Stimulated activated CD4-positive, alpha-beta T cell treated with anti-CD3 and anti-CD28 coated beads, Interleukin-12 subunit alpha, Interleukin-12 subunit beta, amount 100 ng/mL, for 24 hours (primary cell): ENCODE measurements at places on chromosomes 1 and 21.

DNA sequence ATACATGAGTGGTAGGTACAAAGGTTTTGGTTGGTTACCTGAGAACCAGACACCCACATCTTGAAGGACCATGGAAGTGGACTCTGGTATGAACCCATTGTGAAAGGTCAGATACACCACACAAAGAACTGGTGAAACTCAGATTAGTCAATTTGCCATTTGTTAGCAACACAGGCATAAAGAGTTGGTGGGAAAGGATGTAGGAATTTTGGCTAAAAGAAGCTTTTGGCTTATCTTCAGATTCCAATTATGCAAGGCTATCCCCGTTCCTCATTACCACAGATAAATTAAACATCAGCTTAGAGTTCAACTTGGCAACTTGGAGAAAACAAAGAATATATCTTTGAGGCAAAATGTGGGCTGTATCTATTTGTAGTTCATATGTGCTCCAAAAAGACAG is 87.0 kb upstream of the IRF2BP2 start:
- DNase-seq, result no peak

GRCh38 chr1:35180776-35181374 is 12.1 kb downstream of the SFPQ start:
- DNase-seq, result no peak

- DNase-seq, result no peak
These were observed 10.3 kb upstream of the PRELP start for GRCh38 chr1:203465146-203465798.

GRCh38 chr1:213998785-213999184 is 11.0 kb downstream of the PROX1 start:
- DNase-seq, result no peak

DNA sequence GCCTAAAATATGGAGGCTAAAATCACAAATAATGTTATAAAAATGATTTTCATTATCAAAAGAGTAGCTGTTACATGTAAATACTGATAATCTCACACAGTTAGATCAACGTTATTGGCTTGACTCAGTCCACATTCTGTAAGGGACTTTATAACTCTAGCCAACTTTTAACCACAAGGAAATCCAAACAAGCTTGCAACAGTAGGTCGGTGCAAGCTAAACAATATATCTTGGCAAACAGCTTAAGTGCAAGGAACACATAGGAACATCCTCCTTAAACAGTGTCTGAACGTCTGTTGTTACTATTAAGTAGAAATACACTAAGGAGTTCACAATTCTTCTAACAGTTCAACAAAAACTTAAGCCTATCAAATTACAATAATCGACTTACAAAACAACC is 126.7 kb downstream of the EIF4G3 start:
- no peak for DNase-seq

DNA sequence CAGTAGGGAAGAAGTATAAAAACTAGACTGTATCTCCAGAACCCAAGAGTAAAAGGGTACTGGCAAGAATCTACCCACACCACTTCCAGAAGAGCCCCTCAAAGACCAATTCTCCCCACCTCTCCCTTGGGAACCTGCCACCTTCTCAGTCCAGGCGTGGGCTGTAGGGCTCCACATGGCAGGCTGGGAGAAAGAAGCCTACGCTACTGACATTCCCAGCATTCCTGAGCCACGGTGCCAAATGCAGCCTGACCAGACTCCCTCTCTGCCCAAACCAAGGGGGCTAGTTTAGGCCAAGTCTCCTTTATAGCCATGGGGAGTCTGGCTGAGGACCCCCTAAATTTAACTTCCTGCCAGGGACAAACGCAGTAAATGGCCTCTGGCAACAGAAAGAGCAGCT is 2.0 kb downstream of the UBE2Q1 start:
- DNase-seq, result no peak

- no peak for DNase-seq
These were observed 112.5 kb downstream of the RERE start for GRCh38 chr1:8704866-8705506.

DNA sequence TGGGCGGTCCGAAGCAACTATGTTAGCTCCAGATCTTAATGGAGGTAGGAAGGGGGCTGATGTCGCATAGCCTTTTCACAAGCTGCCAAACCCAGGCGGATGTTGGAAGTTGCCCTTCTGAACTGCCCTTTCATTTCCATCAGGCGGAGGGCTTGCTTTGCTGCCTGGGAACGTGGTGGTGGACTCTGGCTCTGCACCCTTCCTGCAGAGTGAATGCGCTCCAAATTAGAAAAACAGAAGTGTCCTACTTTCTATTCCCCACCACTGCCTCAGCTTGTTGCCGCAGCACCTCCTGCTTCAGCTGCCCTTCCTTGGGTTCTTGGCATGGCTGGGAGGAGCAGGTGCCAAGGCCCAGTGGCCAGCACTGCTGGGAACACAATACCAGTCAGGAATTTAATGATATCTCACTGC is 60.6 kb downstream of the AK4 start:
- no peak for DNase-seq

DNA sequence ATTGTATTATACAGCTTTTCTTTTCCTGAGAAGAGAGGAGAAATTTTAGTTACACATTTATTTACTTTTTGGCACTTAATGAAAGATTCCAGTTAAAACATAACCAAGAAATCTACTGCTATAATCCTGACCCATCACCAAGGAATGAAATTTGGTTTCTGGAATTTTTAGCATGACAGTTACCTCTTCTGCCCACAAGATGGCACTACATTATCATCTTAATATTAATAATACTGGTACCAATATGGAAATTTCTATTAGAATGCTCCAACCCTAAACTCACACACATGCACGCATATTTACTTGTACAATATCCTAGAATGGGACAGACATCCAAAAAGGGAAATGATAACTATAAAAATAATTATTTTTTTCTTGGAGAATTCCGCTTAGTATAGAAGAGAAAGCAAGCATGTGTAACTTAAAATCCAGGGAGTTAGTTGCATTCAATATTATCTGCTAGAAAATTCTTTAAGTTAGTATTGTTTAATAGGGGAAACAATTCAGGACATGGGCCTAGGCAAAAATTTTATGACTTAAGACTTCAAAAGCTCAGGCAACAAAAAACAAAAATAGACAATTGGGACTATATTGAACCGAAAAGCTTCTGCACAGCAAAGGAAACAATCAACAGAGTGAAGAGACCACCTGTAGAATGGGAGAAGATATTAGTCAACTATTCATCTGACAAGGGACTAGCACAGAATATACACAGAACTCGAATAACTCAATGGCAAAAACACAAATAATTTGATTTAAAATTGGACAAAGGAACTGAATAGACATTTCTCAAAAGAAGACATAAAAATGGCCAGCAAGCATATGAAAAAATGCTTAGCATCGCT is 37.4 kb downstream of the MAP3K21 start:
- no peak for DNase-seq

DNA sequence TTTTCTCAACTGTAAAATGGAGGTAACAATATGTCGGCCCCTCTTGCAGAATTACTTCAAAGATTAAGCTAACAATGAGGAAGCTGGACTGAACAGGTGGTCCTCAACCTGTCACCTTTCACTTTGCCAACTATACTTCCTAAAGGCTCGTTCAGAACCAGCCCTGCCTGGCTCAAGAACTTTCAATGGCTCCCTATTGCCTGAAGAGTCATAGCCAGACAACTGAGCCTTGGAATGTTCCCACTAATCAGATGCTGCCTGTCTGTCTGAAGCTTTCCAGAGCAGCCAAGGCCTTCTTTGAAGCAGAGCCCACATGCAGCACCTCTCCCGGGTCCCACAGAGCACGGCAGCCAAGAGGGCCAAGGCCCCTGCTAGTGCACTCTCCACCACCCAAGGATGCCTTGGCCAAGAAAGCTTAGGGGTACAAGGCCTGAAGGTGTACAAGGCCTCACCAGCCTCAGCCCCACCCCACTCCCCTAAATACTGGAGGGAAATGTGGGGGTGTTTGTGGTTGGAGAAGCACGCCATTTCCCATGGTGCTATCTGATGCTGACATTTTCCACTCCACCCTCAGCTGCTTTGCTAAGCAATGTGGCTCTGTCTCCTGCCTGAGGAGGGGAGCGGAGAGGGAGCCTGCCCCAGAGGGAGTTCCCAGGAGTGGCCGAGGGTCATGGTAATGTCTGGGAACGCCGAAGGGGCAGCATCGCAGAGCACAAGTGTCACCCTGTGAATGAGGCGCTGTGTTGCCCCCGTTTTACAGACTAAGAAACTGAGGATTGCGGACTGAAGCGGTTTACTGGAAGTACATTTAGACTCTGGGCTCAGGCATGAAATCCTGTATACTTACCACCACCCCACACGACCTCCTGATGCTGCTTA is 8.2 kb upstream of the LAPTM5 start:
- no peak for DNase-seq

- DNase-seq, result no peak
These were observed 78.3 kb downstream of the NDUFS5 start for GRCh38 chr1:39104158-39105060.

- DNase-seq, result no peak
These were observed 77.7 kb upstream of the C1orf87 start for GRCh38 chr1:60151311-60151710.

GRCh38 chr1:21937372-21938121 is 437 bp upstream of the HSPG2 start:
- peak; percentile 25 for DNase-seq

GRCh38 chr1:84143796-84144565 is at the start of gene PRKACB:
Gene PRKACB, plus strand, starts transcription at chr1:84144271. Its CDS starts 91 bp downstream, at chr1:84144362.
- DNase-seq, result no peak

GRCh38 chr1:206734499-206735142 is 36.0 kb upstream of the IL19 start:
- DNase-seq, result peak; percentile 58
